ENCODE measurements at places on chromosomes 6 and 20. TPM values are rescaled to one million over a fixed set of nuclear protein-coding genes. Genes with fewer than 3 reads are reported as not detected.

DNA sequence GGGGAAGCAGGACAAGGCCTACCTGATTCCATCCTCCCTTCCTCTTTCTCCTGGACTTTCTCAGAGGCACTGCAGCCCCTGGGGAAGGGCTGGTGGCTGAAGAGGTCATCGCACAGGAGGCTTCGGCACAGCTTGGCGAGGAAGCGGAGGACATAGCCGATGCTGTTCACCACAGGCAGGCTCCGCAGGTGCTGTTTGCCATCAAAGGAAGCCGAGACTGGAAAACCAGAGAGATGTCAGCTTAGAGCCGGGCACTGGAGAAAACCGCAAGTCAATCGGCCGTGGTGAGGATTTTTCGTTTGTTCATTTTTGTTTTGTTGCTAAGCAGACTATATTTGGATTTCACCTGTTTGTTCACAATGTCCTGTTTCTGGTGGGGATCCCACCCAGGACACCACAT lies 79.2 kb downstream of the SCML4 start:
- DNase-seq = no peak
- peaks cover 47% of the 10 kb centered on the region for H3K36me3 ChIP-seq
- H3K27me3 ChIP-seq = no peaks in the 10 kb centered on the region
- H3K27ac ChIP-seq = no peak overlapping the region

DNA sequence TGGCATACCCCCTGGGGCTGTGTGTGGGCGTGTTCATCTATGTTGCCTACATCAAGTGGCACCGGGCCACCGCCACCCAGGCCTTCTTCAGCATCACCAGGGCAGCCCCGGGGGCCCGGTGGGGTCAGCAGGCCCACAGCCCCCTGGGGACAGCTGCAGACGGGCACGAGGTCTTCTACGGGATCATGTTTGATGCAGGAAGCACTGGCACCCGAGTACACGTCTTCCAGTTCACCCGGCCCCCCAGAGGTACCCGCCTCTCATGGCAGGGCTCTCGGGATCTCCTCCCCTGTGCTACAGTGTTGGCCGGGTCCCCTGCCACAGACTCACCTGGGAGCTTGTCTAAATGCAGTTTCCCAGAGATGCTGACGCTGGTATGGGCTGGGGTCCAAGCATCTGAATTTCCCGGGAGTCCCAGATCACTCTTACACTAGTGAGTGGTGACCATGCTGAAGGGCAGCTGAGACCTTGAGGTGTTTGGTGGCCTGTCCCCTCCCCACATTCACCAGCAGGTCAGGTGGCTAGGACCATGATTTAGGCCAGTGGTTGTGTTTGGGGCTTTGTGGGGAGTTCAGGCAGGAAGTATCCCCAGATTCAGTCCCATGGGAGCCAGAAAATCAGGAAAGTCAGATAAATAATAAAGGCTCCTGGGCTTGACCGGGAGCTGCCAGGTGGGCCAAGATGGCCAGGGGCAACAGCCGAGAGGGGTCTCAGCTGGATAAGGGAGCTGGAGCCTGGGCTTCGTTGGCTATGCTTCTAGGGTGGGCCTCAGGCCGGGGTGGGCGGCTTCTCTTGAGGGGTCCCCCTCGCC lies 11.8 kb downstream of the ENTPD6 start:
- no peak for DNase-seq
- no peak overlapping the region for H3K4me3 ChIP-seq
- H3K27ac ChIP-seq = no peak overlapping the region
- peaks cover 7% of the 10 kb centered on the region for H3K36me3 ChIP-seq
- H3K4me1 ChIP-seq = peaks cover 5% of the 10 kb centered on the region
- no peaks in the 10 kb centered on the region for H3K27me3 ChIP-seq

GRCh38 chr6:44110005-44110676 lies 17.1 kb downstream of the MRPL14 start:
- H3K36me3 ChIP-seq = peaks cover 48% of the 10 kb centered on the region
- H3K4me1 ChIP-seq = peaks cover 22% of the 10 kb centered on the region
- no peak overlapping the region for H3K4me3 ChIP-seq
- no peaks in the 10 kb centered on the region for H3K27me3 ChIP-seq

Gene CAPN11
- 0.70 TPM for total RNA-seq
